ENCODE measurements at places on chromosomes 6 and 20.

DNA sequence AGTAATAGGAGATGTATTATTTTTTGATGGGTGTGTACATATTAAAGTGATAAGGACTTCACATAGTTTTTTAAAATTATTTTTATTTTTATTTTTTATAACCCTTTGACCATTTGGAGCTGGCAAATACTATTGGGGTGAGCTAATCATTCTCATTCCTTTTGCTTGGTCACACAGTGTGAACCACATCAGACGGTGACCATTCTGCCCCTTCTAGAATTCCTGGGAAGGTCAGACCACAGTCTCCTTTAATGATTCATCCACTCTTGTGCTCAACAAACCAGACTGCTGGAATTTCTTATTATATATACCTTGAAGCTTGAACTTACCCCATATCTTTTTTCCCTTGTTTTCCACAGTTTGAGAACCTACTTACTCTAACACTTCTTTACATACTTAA is 23.9 kb upstream of the PRL start:
- no peak for DNase-seq

- DNase-seq: no peak
Observed at GRCh38 chr6:11425431-11425871, 112.1 kb upstream of the TMEM170B start.

DNA sequence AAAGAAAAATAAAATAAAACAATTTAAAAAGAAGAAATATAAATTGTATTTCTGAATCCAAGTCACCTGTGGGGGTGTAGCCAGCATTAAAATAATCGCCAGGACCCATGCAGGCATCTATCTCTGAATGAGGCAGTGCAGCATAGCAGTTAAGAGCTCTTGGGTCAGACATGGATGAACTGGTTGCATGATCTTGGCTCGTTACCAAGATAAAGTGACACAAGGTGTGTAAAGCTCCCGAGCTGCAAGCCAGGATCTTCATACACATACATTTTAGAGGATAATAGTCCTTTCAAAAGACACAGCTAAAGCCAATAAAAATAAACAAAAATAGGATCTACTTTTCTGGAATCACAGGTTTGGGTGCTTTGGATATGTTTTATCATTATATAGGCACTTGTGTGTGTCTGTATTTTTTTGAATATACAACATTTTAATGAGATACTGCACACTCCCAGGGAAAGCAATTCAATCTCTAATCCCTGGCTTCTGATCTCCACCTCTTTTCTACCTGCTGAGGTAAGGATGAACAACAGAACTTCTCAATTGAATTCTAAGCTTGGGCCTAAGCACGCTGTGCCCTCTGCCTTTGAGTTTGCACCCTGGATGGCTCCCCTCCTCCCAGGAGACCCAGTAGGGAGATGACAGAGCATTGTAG is 8.9 kb downstream of the TRIM10 start:
- no peak for DNase-seq

DNA sequence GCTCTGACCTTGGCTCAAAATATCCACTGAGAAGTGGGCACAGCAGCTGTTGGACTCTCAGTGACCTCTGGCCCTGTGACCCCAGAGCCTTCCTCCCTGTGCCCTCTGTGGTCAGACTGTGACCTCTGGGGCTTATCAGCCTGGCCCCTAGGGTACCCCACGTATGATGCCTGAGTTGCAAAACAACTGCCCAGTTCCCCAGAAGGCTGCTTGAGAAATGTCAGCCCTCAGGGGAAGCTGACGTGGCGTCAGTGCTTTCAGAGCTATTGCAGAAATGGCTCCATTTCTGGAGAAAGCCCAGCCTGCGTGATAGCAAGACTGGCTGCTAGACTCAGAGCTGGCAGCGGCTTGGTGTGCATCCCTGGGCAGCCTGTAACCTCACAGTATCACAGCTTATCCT is 31.5 kb upstream of the TGM2 start:
- no peak for DNase-seq

DNA sequence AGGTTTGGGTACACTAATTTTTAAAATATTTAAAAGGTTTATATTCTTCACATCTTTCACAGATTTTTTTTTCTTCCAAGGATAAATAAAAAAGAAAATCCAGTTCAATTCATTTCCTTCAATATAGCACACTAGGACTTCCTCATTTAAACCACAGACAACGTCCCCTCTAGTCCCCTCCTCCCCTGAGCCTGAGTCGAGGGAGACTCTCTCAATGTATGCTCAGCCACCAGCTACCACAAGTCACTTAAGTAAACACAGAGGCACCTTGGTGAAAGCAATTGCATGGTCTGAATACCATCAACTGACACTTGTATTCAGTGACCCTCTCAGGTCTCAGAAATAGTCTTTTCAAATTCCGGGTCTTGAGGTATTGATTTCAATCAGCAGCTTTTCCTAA is 88.6 kb downstream of the SIM1 start:
- DNase-seq: no peak

DNA sequence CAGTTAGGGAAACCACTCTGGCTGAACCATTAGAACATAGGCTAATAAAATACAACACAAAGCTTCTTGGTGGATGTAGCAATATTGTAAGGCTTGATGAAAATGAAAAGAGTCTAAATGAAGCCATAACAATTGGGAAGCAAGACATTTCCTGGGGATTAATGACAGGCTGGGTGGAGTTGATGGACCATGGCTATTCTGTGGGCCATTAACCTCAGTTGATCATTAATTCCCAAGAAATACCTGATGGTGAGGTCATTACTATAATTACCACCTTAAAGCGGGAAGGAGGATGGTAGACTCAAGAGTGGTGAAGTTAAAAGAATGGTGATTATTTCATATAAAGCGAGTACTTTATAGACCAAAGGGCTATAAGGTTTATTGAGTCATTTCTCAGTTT is 455.8 kb upstream of the MAP3K7 start:
- no peak for DNase-seq

DNA sequence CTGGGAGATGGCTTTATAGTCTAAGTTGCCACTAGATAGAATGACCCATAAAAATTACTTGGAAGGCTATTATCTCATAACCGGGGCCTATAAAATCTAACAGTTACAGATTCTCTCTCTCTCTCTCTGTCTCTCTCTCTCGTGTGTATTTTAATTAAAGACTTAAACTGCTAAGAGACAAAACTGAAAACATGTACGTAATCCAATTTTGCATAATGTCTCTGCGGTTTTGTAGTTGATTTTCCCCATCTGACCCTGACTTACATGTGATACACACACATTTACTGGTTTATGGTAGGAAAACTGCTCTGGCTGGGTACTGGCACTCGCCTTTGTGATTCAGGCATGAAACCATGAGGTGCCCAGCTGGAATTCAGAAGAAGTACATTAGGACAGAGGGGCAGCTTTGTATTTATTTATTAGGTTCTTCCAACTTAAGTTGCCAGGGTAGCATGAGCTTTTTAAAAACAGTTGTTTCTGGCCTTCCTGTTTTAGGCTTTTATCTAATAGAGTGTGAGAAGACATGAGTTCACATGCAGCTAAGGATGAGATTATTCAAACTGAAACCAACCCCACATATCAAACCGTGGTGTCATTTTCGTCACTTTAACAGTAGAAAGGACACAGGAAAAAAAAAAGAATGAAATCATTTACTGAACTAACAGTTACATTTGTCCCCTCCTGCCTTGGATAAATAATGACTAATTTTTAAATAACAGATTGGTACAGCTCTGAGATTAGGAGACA is 182.5 kb downstream of the GMPR start:
- peak; percentile 66 for DNase-seq

- no peak for DNase-seq
Observed at GRCh38 chr6:158043586-158044524, 62.2 kb downstream of the SYNJ2 start.

- no peak for DNase-seq
Observed at GRCh38 chr20:47673671-47673955, 111.7 kb downstream of the SULF2 start.

DNA sequence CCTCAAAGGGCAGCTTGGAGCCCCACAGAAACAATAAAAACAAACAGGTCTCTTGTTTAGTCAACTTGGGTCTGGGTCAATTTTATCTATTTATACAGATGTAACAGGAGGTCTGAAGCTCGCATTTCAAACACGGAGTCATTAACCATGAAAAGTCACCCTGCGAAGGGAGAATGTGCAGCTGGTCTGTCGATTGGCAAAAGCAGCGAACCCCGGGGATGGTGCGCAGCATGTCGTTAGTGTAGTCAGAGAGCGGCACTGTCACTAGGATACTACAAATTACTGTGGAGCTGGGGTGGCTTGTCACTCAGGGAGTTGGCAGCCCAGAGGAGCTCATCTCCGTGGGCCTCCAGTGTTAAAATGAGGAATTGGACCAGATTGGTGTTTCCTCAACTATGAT is 190.4 kb upstream of the ARG1 start:
- DNase-seq: no peak

DNA sequence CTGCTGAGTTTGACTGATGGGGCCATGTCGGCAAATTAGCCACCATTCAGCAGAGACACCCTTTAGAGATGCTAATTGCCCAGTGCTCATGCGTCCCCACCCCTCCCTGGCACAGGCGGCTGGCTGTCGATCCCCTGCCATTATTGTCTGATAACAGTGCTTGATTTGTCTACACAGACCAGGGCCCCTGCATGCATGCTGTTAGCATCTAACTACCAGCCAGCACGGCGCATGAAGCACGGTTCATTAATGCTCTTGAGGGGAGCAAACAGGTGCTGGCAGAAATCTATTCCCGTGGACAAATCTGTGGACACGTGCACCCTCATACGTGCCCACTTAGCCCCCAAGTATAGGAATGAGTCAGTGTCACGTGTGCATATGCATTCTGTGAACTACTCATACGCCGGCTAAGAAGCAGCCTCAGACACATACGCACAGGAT is 32.2 kb downstream of the KCNB1 start:
- DNase-seq: no peak

DNA sequence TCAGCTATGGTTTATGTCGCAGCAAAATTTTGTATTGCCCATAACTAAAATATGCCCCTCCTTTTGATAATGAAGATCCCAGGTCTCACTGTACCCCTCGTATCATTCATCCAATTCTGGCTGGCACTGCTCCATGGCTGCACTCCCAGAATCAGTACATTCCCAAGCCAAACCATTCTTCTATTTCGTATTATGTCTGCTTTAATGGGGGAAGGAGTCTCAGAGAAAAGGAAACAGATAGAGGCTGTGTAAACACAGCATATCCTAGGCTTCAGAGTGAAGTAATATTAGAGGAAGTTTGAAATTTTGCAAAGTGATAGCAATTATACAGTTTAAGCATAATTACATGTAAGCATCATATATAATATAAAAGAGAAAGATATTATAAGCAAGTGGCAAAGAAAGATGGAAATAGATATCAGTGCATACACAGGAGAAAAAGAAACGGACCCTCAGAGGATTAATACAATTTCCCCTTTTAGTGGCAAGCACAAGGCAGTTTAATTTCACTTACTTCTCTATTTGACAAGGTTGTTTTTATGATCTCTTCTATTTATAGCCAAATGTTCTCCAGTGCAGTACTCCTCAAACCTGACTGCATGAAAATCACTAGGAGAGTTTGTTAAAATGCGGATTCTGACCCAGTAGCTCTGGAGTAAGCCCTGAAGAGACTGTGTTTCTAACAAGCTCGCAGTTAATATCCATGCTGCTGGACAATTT is 56.5 kb upstream of the TENT5A start:
- no peak for DNase-seq

- DNase-seq: no peak
Observed at GRCh38 chr6:17883665-17884497, 103.6 kb downstream of the KIF13A start.

GRCh38 chr6:107244742-107245480 is 129.6 kb upstream of the BEND3 start:
- DNase-seq: no peak

GRCh38 chr6:85469276-85470022 is 19.6 kb downstream of the NT5E start:
- no peak for DNase-seq

GRCh38 chr6:106800379-106800778 is 171.0 kb downstream of the QRSL1 start:
- DNase-seq: no peak

- no peak for DNase-seq
Observed at GRCh38 chr6:124040655-124041054, 237.0 kb downstream of the NKAIN2 start.

DNA sequence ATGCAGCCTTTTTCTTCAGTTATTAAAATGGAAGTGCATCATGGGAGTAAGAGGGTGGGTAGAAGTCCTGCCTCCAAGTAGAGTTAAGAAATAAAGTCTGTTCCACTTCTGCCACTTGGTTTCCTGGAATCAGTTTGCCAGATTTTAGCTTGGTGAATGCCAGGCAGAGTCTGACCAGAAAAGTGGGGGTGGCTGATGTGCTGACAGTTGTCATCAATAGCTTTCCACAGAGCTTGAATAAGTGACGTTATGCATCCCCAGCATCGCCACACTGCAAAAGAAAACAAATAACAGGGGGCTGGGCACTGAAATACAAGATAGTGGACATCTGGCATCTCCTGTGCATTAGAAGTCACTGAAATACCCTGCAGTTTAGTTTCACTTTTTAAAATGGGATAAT is 30.8 kb upstream of the CEP162 start:
- no peak for DNase-seq

- DNase-seq: no peak
Observed at GRCh38 chr20:2911200-2911599, 37.9 kb downstream of the PTPRA start.

DNA sequence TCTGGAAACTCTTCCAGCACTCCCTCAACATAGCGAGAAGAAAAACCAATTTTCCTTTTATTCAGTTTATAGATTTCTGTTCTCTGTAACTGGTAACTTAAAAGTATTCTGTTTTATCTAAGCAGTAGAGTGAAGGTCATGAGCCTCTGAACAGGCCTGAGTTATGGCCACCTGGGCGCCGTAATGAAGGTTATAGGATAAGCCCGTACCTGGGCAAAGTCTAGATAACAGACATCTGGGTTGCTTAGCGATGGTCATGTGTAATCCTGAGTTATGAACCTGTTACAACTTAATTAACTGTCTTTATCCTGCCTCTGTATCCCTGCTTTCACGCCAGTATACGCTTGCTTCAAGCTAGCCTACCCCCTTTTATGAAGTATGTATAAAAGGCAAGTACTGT is 13.0 kb upstream of the FAM217A start:
- DNase-seq: no peak

DNA sequence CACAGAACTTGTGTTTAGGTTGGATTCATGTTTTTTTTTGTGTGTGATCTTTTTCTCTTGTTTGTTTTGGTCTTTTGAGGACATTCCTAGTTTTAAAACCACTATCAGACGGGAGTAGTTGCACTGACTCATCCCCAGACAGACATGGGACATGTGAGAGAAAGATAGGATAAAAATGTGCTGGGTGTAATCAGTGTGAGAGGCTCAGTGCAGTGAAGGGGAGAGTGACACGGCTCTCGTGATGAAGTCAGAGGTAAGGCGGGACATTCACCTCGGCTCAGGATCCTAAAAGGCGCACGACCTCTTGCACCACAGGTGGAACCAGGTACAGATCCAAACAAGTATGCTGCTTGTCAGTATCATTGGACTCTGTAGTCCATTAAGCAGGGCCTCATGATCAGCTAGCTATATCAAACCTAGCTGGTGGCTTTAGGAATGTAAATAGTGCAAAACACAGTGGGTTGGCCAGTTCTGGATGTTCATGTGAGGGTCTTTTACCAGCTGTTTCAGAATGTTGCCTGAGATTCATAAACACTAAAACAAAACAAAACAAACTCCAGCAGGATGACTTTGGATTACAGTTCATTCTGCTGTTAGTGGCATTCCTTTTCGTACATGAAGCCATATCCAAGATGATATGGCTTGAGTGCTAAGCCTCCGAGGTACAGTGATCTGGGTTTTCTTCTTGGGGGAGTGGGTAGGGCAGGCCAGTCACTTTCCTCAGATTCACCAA is 18.0 kb downstream of the FOXO3 start:
- no peak for DNase-seq

GRCh38 chr6:33018904-33019303 is 9.5 kb upstream of the HLA-DOA start:
- DNase-seq: peak; percentile 65
